ENCODE measurements at places on chromosomes 1 and 21.

GRCh38 chr1:38250356-38250755 lies 203.8 kb upstream of the POU3F1 start:
- DNase-seq, result no peak

- DNase-seq, result peak; percentile 11
Measured at GRCh38 chr1:165678509-165678908, 19.9 kb downstream of the ALDH9A1 start.

- peak; percentile 92 for DNase-seq
Measured at GRCh38 chr1:111507411-111508201, 4.2 kb upstream of the ADORA3 start.

DNA sequence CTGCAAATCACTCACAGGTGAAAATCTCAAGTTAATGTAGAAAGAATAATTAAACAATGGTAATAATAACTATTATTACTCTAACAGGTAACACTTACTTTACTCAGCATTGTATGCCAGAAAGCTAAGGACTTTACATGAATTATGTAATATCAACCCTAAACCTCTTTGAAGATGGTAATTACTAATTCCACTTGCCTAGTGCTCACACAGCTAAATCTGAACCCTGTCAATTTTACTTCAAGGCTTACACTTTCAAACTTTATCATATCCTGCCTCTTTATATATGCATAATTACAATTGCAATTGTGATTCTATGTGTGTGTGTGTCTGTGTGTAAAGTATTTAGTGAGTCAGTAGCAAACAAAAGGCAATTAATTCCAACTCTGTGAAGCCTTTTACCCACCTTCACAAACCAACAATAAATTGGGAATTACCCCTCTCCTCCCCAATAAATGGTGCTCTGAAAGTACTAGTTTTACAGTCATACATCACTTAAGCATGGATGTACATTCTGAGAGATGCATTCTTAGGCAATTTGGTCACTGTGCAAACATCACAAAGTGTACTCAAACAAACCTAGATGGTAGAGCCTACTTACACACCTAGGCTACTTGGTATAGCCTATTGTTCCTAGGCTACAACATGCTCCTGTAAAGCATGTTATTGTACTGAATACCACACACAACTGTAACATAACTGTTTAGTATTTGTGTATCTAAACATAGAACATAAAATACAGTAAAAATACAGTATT lies 5.9 kb downstream of the ZNF644 start:
- DNase-seq, result no peak

GRCh38 chr1:204663644-204664383 lies 21.7 kb downstream of the LRRN2 start:
- no peak for DNase-seq

Measured in CD4-positive, alpha-beta T cell treated with Interleukin-2 at 100 ng/mL for 4 hours (primary cell).